ENCODE measurements at places on chromosomes 4 and X.

DNA sequence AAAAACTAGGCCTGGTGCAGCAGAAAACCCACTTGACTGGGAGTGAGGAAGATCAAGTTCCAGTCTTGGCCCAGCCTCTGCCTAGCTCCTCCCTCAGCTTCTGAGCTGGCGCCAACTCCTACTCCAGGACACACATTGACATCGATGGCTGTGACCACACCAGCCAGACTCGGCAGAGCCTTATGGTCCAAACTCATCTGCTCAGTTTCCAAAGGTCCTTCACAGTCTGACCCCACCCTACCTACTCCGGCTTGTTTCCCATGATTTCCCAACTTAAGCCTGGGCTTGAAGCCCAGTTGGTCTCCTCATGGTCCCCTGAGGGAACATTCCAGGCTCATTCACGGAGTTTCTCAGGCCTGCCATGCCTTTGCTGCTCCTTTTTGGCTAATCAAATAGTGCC lies 10.1 kb downstream of the ELF4 start:
- DNase-seq, result no peak

- no peak for DNase-seq
Observed at GRCh38 chr4:82467471-82467870, 37.1 kb downstream of the ENOPH1 start.

GRCh38 chrX:126393284-126393683 lies 159.3 kb downstream of the DCAF12L1 start:
- no peak for DNase-seq

GRCh38 chr4:56655627-56656345 lies 25.3 kb downstream of the HOPX start:
- DNase-seq, result no peak
